ENCODE measurements at places on chromosomes 2 and 18.

DNA sequence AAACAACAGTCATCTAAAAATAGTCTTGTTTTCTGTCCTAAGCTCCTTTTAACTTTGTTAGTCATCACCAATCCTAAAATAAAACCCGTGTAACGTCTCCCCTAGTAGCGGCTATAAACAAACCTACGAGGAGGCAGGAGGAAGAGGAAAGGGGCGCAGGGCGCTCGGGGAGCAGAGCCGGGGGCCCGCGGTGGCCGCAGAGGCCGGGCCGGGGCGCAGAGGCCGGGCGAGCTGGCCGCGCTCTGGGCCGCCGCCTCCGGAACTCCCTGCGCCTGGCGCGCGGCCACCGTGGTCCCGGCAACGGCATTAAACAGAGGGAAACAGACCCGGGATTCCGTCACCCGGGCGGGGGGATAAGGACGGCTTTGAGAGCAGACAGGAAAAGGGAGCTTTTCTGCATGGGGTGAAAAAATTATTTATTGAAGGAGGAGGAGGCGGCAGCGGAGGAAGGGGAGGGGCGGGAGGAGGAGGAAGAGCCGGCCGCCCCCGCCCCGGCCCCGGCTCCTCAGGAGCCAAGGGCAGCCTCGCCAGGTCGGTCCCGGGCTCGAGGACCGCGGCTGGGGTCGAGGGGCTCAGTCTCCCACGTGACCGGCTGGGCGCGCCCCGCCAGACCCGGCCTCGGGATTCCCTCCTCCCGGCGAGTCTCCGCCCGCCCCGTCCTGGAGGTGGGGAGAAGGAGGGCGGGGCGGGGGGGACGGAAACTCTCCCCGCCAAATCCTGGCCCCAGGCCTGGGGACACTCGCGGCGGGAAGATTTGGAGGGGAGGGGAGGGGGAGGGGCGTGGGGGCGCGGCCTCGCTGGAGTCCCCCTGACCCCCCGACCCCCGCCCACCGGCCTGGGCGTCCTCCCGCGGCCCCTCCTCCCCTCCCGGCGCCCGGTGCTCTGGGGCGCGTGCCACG lies 1.8 kb upstream of the NFATC1 start:
- DNase-seq, result peak; percentile 33

GRCh38 chr2:109494351-109494750 lies 119.4 kb downstream of the SEPTIN10 start:
- no peak for DNase-seq

- DNase-seq, result peak; percentile 42
Measured at GRCh38 chr2:12513339-12513738, 203.4 kb upstream of the TRIB2 start.

DNA sequence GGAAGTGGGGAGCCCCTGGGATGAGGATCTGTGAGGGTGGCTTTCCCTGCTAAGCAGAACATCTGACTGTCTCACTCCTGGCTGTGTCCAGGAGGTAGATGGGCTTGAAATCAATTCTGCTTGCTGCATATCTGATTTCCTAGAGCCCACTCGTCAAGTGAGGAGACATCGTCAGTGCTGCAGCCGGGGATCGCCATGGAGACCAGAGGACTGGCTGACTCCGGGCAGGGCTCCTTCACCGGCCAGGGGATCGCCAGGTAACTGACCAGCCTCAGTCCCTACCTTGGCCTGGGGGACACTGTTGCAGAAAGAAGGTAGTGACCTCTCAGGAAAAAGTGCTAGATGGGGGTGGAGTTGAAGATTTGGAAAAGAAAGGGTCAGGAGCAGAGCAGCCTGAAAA lies 31.3 kb downstream of the CNGA3 start:
- DNase-seq, result no peak

GRCh38 chr2:71718686-71719085 lies 265.3 kb downstream of the DYSF start:
- no peak for DNase-seq

DNA sequence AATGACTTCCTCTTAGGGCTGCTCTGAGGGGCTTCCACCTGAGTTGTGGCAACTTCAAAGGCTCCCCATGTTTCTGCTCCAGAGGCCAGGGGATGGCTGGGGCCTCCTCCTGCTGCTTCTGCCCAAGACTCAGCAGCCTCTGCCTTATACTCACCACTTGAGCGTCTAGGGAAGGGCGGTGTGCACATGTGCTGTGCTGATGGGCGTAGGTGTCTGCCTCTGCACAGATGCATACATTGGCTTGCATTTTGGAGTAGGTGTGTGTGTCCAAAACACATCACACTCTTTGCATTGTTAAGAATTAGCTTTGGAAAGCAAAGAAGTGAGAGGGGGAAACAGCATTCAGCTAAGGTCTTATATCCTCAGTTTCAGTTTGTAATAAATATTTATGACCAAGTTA lies 85.2 kb downstream of the EN1 start:
- no peak for DNase-seq

GRCh38 chr2:177165061-177165583 lies 47.5 kb upstream of the HNRNPA3 start:
- DNase-seq, result no peak

GRCh38 chr2:11160731-11161455 lies 5.6 kb downstream of the SLC66A3 start:
- no peak for DNase-seq

DNA sequence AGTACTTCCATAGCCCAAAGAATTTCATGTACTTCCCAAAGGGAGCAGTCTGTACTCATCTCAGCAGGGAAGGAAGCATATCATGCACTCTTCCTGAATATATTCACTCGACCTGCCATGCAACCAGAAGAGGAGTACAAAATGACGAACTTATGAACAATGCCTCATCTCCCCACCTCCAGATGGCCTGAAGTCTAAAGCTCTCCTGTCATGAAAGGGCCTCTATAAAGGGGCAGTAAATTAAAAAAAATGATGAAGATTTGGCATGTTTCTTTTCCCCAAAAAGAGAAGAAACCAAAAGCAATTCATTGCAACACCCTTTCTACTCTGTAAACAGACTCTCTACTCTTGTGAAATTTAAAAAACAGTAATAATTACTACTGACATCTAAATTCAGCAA lies 1601.1 kb downstream of the LRP1B start:
- DNase-seq, result no peak

GRCh38 chr2:231571661-231572191 lies 20.9 kb upstream of the TEX44 start:
- DNase-seq, result no peak

GRCh38 chr2:102050854-102051391 lies 59.2 kb downstream of the IL1R2 start:
- no peak for DNase-seq

DNA sequence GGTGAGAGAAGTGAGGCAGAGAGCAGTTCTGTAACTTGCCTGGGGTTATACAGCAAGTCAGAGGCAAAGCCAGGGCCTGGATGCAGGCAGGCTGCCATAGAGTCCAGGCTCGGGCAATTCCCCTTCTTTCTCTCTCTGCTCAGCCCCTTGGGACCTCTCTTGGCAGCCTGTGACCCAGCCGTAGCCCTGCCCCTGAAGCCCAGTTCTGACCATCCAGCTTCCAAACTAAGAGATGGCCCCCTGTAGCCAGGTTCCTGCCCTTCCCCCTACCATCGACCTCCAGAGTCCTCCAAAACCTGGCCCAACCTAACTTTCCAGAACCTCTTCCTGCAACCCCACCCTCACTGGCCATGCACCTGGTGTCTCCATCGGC lies 201.2 kb downstream of the CTIF start:
- no peak for DNase-seq

DNA sequence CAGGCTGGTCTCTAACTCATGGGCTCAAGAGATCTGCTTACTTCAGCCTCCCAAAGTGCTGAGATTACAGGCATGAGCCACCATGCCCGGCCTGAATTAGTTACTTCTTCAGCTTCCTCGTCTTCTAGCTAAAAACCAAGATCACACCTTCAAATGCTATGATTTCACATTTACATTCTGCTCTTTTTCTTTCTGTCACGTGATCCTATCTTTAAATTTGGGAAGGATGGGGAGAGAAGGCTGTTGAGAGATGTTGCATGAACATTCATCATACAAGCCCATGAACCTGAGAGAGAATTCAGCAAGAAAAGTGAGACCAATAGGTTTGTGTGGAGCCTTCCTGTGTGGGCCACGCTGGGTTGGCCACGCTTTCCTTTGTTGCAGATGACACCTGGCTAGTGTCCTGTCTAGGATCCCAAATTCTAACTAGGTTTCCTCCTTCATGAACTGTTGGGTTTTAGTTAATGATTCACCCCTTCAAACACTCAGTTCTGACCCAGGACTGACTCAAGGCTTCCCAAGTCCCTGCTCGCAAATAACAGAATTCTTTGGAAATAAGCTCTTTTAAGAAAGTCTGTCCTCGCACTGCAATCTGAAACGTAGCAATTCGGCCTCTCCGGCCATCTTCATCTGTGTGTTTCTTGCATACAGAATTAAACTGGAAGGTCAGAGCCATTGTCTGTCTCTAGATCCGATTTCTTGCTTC lies 57.3 kb upstream of the CREB1 start:
- no peak for DNase-seq

- DNase-seq, result no peak
Measured at GRCh38 chr18:32373995-32374394, 96.7 kb downstream of the GAREM1 start.
